K562 (cell line): ENCODE measurements at places on chromosomes 2 and 18. TPM values are rescaled to one million over a fixed set of nuclear protein-coding genes. Genes with fewer than 3 reads are reported as not detected.
A peak's percentile ranks its signal among the peaks of the same experiment; 100 is the strongest.

DNA sequence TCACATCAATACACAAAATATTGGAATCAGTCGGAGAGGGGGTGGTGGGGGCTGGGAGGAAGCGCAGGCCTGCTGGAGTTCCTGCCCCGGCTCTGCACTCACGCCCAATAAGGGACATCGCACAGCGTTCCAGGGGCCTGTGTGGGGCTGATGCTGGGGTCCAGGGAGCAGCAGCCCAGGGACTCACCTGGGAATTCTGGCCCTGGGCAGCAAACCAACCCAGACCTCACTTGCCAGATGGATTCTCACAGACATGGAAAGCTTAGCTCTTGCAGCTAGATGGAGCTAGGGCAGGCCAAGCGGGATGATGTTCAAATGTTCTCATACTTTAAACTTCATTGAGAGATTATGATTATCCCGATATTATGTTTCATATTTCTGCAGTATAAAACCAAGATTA, 266.6 kb upstream of the TANK start:
- H3K4me1 ChIP-seq: no peaks in the 10 kb centered on the region
- no peak overlapping the region for H3K4me3 ChIP-seq
- DNase-seq: no peak
- no peak overlapping the region for H3K27ac ChIP-seq

DNA sequence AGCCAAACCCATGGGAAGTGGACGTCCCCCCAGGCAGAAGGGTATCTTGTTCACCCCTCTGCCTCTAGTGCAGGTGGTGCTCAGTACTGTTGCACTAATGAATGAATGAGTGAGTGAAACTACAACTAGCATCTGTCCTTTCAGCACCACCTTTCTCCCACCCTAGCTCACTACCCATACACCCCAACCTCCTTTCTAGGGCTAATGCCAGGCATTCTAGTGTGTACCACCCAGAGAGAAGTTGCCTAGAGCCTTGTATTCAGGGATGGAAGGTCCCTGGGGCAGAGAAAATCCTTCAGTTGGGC, 22.5 kb downstream of the CCT7 start:
- peaks cover 2% of the 10 kb centered on the region; the same call in 1 of the 3 replicates for H3K4me1 ChIP-seq
- no peak for DNase-seq
- H3K27ac ChIP-seq: no peak overlapping the region

DNA sequence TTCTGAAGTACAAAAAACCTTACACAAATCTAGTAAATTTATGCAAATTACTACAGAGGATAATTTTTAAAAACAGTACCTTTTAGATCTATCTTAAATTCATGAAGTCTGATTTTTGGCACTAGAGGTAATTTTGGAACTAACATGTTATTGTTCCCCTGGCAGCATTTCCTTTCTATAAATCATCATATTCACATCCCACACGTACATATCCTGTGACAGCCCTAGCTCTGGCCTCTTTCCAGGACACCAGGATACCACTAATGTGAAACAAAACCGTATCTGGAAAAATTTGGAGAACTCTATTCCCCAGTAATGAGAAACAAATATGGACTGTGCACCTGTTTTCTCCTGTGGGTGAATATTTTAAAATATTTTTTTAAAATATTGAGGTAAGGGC, 14.0 kb upstream of the BIRC6 start:
- no peaks in the 10 kb centered on the region for H3K27me3 ChIP-seq
- no peak for DNase-seq
- H3K4me1 ChIP-seq: no peaks in the 10 kb centered on the region
- no peak overlapping the region for H3K27ac ChIP-seq
- no peak overlapping the region for H3K4me3 ChIP-seq
- no peaks in the 10 kb centered on the region for H3K36me3 ChIP-seq

DNA sequence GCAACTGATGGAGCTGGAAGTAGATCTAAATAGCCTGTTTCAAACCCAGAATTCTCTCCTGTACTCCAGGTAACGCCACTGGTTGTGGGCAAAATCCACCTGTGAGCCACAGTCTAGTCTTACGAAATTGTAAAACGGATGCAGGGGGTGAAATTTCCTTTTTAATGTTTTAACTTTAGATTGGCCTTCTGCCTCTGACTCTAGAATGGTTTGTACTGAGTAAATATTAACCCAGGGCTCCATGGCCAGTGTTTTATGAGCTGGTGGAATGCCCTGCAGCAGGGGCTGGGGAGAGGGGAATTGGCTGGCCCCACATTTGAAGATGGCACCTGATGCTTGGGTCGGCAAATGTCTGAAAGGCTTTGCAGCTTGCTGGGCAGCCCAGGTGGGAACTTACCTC, 156.6 kb downstream of the MYCN start:
- no peak overlapping the region for H3K27ac ChIP-seq
- no peaks in the 10 kb centered on the region; the same call in 2 of the 3 replicates for H3K27me3 ChIP-seq
- H3K4me3 ChIP-seq: no peak overlapping the region
- no peaks in the 10 kb centered on the region for H3K36me3 ChIP-seq

DNA sequence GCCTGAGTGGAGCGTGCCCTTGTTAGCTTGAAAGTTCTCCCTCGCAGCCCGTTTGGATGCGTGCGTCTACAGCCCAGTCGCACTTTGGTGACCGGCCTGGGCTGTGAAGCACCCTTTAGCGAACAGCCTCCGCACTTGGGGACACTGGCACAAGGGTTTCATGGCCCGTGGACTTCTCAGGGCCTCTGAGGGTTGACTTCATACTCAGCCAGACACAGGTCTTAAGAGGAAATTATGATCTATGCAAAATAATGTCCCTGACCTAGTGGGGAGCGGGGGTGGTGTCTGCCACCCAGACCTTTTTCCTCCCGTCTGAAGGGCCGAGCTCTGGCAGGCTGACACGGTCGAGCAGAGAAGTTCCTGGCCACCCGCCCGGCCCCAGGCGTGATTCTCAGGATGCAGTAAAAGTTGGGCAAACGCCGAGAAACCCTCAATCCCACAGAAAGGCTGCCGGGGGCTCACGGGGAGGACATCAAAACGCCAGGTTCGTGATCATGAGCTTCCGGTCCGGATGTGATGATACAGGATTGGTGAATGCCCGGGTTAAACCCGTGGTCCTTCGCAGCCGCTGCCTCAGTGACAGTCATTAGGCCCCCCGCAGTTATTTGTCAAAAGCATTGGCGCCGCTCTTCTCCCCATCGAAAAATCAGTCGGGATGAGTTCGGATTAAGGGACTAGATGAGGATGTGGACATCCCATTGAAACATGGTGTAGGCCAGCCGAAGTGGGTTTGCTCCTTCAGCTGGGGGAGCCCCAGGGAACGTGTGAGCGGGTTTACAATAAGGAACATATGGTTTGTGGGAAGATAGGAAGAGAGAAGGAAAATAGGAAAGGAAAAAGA, 3.6 kb upstream of the PAX3 start:
- H3K36me3 ChIP-seq: no peaks in the 10 kb centered on the region
- peaks cover 8% of the 10 kb centered on the region; the same call in 1 of the 2 replicates for H3K4me1 ChIP-seq
- H3K27me3 ChIP-seq: peaks cover 77% of the 10 kb centered on the region
- no peak overlapping the region for H3K4me3 ChIP-seq
- no peak for DNase-seq
- H3K27ac ChIP-seq: no peak overlapping the region

DNA sequence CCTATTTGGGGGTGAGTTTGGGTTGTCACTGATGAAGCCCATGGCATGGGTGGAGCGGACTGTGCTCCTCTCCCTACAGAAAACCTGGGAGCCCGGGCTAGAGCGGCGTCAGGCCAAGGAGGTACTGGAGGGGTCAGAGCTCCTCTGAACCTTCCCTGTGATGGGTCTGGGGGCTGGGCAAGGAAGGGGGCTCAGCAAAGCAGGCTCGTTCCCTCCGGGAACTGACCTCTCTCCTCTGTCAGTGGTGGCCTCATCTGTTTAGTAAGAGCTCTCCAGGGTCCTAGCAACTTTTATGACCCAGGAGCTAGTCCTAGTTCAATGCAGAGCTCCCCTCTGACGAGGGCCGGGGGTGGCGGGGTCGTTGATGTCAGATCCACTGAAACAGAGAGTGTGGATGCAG, 62.4 kb upstream of the OTOF start:
- H3K36me3 ChIP-seq: no peaks in the 10 kb centered on the region
- no peak overlapping the region for H3K27ac ChIP-seq
- H3K27me3 ChIP-seq: peaks cover 24% of the 10 kb centered on the region

DNA sequence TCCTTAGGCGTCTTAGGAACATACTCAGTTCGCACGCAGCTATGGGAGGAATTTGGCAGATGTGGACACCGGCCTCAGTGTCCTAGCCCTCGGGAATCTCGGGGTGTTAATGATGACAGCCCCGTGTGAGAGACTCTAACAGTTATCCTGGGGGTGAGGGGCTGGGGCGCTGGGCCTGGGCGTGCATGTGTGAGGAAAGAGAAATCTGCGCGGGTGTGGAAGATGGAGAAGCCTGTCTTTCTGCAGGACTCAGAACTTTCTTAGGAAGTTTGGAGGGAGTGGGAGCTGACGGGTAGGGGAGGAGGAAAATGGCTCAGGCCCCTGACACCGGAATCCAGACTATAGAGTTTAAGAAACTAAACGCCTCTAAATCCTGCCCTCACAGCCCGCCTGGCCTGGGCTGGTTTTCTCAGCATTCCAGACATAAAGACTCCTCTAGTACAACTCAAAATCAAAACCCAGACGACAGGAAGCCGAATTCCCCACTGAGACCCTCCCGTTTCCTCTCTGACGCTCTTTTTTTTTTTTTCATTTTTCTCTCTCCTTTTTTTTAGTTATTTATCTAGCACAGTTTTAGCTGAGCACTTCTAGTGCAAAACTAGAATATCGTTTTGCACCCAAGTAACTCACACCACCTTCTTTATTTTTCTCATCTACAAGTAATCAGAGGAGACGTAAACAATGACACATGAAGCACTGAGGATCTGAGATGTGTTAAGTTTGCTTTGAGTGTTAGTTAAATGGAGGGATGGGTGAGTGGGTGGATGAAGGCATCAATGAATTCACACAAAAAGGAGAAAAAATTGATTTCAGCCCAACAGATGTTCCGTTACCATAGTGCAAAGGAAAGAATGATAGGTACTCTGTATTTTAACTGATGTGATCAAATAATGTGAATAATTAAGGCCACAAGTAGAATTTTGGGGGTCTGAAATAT, 1.2 kb upstream of the HAAO start:
- no peaks in the 10 kb centered on the region for H3K36me3 ChIP-seq
- H3K4me1 ChIP-seq: no peaks in the 10 kb centered on the region
- H3K27me3 ChIP-seq: no peaks in the 10 kb centered on the region; the same call in 1 of the 3 replicates
- H3K4me3 ChIP-seq: no peak overlapping the region
- no peak for DNase-seq

SLC20A1 gene
- polyA plus RNA-seq: 74.7 and 77.3 TPM in 2 replicates

DNA sequence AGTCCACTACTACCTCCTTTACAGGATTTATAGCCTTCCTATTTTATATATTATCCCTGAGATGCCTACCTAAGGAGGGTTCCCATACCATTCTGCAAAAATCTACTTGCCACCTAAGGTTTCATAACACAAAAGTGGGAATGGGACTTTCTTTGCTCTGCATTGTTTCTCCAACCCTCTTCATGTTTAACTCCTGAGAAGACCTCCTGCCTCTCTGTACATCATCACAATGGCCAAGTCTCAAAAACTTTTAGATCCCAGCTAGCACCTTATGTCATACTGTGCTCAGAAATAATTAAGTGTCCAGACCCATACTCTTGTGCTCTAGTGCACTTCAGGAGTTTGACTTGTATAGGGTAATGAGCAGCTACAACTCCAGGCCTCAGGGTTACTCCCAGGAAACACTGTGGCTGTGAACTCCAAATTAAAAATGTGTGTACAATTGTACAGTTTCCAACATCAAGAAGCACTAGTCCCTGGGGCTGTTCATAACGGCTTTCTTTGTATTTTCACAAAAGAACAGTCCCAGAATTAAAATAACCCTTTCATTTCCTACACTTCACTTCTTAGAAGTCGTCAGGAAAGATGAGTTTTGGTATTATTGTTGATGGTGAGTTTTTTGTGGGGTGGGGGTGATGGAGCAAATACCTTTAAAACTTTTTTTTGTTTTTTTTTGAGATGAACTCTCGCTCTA, 39.4 kb downstream of the METAP1D start:
- no peaks in the 10 kb centered on the region; the same call in 2 of the 3 replicates for H3K4me1 ChIP-seq
- no peak overlapping the region for H3K27ac ChIP-seq
- no peaks in the 10 kb centered on the region for H3K36me3 ChIP-seq
- H3K27me3 ChIP-seq: no peaks in the 10 kb centered on the region
- H3K4me3 ChIP-seq: no peak overlapping the region

RNU2-63P gene
- polyA plus RNA-seq: not detected in 2 replicates

GRCh38 chr2:152421521-152422370, 86.8 kb downstream of the FMNL2 start:
- peak; percentile 27 for DNase-seq
- no peaks in the 10 kb centered on the region for H3K4me1 ChIP-seq
- no peak overlapping the region for H3K27ac ChIP-seq
- H3K4me3 ChIP-seq: no peak overlapping the region
- H3K27me3 ChIP-seq: peaks cover 12% of the 10 kb centered on the region; the same call in 1 of the 2 replicates

- no peaks in the 10 kb centered on the region for H3K27me3 ChIP-seq
- peak overlapping the region; percentile 99 for H3K27ac ChIP-seq
- peaks cover 9% of the 10 kb centered on the region; the same call in 1 of the 3 replicates for H3K36me3 ChIP-seq
- DNase-seq: no peak
- peak overlapping the region; percentile 83 for H3K4me3 ChIP-seq
- H3K4me1 ChIP-seq: peaks cover 8% of the 10 kb centered on the region; the same call in 1 of the 2 replicates
Measured at GRCh38 chr2:201070948-201071478, 458 bp downstream of the HYCC2 start.

GRCh38 chr2:23480957-23481797, 96.2 kb downstream of the KLHL29 start:
- H3K27me3 ChIP-seq: peaks cover 74% of the 10 kb centered on the region
- no peaks in the 10 kb centered on the region for H3K4me1 ChIP-seq
- no peaks in the 10 kb centered on the region for H3K36me3 ChIP-seq
- no peak for DNase-seq
- H3K27ac ChIP-seq: no peak overlapping the region

- H3K4me1 ChIP-seq: no peaks in the 10 kb centered on the region
- peak; percentile 15 for DNase-seq
- H3K36me3 ChIP-seq: no peaks in the 10 kb centered on the region
- no peaks in the 10 kb centered on the region for H3K27me3 ChIP-seq
- no peak overlapping the region for H3K4me3 ChIP-seq
- no peak overlapping the region for H3K27ac ChIP-seq
Measured at GRCh38 chr2:64049633-64050220, 30.5 kb upstream of the VPS54 start.

LDAH gene
- 22.8 and 28.3 TPM in 2 replicates for polyA plus RNA-seq

DNA sequence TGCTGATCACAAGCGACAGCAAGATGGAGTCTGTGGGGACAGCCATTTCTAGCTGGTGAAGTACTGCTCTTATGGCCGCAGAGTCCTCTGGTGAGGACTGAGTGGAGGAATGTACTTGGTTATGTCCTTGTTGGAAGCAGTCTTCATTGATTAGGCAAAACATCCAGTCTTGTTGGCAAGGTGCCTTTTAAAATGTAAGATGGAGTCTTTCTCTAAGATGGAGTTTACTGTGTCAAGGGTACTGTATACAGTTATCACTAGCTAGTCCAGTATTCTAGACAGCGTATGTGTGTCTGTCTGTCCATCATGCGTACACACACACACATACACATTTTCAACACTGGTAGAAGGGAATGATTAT, 74.8 kb downstream of the NPAS2 start:
- DNase-seq: no peak
- H3K27me3 ChIP-seq: no peaks in the 10 kb centered on the region
- H3K36me3 ChIP-seq: no peaks in the 10 kb centered on the region
- H3K4me1 ChIP-seq: peaks cover 26% of the 10 kb centered on the region
- no peak overlapping the region for H3K27ac ChIP-seq

CSRNP3 gene
- polyA plus RNA-seq: not detected in 2 replicates

GRCh38 chr2:74259733-74260132, 61.3 kb downstream of the MTHFD2 start:
- no peak overlapping the region for H3K27ac ChIP-seq
- H3K4me1 ChIP-seq: peaks cover 3% of the 10 kb centered on the region; the same call in 2 of the 3 replicates
- DNase-seq: no peak
- H3K36me3 ChIP-seq: no peaks in the 10 kb centered on the region
